ENCODE measurements at places on chromosomes 1 and 21.

- no peak for DNase-seq
Observed at GRCh38 chr1:115433483-115433882, 95.4 kb upstream of the NGF start.

DNA sequence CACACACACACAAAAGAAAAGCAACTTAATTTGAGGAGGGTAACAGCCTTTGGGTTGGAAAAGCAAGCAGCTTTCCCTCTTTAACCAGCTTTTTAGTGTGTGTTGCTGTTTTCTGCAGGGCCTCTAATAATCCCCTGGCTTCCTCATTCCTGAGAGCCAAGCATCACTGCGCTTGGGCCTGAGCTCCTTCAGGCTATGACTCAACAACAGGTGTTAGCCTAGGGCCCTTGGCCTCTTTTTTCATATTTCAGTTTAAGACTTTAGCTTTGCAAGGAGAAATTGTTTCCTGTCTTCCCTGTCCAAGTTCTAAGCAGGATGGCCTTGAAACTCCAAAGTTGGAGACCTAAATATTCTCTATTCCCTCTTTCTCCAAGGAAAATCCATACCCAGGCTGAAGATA lies 26.2 kb upstream of the SNX27 start:
- no peak for DNase-seq

DNA sequence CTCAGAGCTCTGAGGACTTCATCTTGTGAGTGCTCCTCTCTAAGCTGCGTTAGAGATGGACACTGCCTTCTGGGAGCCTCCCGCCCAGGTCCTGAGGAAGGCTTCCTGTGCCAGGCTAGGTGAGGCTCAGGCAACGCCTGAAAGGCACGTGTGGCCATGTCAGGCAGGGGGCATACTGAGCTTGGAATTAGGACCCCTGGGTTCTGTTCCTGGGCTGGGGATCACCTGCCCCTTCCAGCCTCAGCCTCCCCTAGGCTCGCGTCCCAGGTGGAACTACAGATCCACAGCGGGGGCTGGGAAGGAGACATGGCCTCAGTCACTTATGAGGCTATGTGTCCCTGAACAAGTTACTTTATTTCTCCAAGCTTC lies 10.0 kb upstream of the ASCL5 start:
- no peak for DNase-seq

- DNase-seq, result no peak
Observed at GRCh38 chr1:35577071-35577998, 4.2 kb downstream of the TFAP2E start.

DNA sequence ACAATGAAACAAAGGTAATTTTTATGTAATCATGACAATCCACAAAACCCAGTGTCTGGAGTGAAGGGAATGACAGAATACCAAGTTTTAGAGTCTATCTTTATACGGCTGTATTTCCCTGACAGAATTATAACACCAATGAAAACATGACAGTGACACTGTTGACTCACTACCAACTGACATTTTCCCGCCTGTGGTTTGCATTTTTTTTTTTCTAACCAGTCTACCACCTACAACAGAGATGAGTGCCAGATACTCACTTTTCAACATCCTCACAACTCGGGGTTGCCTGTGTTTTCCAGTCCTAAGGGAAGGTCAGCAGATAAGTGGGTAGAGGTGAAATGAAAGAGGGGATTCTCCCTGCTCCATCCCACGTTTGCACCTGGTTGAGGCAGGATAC lies 118.9 kb downstream of the KCNJ6 start:
- DNase-seq, result no peak

DNA sequence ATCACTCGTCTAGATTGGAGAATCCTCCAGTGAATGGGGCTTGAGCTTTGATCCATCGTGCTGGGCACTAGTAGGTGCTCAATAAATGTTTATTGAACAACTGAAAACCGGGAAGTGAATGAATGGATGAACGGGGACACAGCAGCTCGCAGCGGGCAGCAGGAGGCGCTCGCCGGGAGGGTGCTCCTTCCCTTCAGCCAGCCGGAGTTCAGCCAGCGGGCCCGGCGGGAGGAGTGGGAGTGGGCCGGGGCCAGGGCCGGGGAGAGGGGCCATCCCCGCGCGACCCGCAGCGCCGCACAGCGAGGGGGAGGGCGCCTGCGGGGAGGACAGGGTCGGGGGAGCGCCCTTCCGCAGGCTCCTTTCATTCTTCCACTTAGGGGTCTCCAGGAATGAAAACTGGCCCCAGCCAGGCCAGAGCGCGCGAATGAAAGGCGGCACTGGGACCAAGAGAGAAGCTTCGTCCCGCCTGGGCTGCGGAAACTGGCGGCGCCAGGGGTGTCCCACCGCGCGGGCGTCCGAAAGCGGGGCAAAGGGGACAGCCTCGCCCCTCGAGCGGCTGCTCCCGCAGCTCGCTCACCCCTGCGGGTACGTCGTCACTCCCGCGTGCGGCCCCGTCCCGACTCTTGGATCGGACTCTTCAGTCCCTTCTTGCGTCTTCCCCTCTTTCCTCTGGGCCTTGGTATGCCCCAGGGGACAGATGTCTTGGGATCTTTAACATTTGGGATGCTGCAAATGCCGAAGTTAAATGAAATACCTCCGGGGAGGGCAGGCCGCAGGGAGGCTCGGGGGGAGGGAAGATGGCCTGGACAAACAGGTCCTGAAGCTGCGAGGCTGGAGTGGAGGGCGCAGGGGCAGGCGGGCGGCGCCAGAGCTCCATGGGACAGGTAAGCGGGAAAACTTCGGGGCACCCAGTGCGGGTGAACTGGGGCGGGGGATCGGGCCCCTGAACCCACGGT lies 3.6 kb upstream of the INAVA start:
- no peak for DNase-seq

DNA sequence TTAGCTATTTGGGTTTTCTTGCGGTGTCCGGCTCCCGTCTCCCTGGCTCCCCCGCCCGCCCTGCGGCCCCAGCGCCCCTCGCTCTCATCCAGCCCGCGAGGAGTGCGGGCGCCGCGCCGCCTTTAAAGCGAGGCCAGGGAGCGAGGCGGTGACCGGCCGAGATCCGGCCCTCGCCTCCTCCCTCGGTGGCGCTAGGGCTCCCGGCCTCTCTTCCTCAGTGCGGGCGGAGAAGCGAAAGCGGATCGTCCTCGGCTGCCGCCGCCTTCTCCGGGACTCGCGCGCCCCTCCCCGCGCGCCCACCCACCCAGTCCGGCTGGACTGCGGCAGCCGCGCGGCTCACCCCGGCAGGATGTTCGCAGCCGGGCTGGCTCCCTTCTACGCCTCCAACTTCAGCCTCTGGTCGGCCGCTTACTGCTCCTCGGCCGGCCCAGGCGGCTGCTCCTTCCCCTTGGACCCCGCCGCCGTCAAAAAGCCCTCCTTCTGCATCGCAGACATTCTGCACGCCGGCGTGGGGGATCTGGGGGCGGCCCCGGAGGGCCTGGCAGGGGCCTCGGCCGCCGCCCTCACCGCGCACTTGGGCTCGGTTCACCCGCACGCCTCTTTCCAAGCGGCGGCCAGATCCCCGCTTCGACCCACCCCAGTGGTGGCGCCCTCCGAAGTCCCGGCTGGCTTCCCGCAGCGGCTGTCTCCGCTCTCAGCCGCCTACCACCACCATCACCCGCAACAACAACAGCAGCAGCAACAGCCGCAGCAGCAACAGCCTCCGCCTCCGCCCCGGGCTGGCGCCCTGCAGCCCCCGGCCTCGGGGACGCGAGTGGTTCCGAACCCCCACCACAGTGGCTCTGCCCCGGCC lies 492 bp downstream of the HLX start:
- DNase-seq, result no peak

- no peak for DNase-seq
Observed at GRCh38 chr1:221715321-221716169, 26.3 kb downstream of the DUSP10 start.

- no peak for DNase-seq
Observed at GRCh38 chr1:212428496-212428895, 4.2 kb upstream of the NENF start.
